ENCODE measurements at places on chromosomes 5 and 9. TPM values are rescaled to one million over a fixed set of nuclear protein-coding genes. Genes with fewer than 3 reads are reported as not detected.

Gene PHF24
- under 0.01 TPM for polyA plus RNA-seq

Gene SPINK6
- not detected for polyA plus RNA-seq

Gene NOL8
- 7.9 TPM for polyA plus RNA-seq

Gene AHRR
- polyA plus RNA-seq: 0.85 TPM

Gene GBGT1
- 9.9 TPM for polyA plus RNA-seq

Gene CORO2A
- 39.6 TPM for polyA plus RNA-seq

Gene TICAM2
- polyA plus RNA-seq: 2.1 TPM

Gene ALDOB
- polyA plus RNA-seq: 9.6 TPM

Gene SH3GL2
- 0.60 TPM for polyA plus RNA-seq

Gene IFNA2
- polyA plus RNA-seq: not detected

Gene AK8
- polyA plus RNA-seq: 0.25 TPM

Gene GCNT4
- polyA plus RNA-seq: 1.1 TPM

Gene BSPRY
- 14.4 TPM for polyA plus RNA-seq

Gene ANKDD1B
- polyA plus RNA-seq: 3.0 TPM

Gene SPATA31D4
- not detected for polyA plus RNA-seq

Gene PCDHA6
- polyA plus RNA-seq: 0.16 TPM

Gene NUDT12
- polyA plus RNA-seq: 7.3 TPM

Gene PCYOX1L
- 7.4 TPM for polyA plus RNA-seq

Gene IGIP
- polyA plus RNA-seq: 3.9 TPM

Gene CRAT
- 49.8 TPM for polyA plus RNA-seq

Gene LCN12
- not detected for polyA plus RNA-seq

Gene GPSM1
- 2.4 TPM for polyA plus RNA-seq

Gene SPINK4
- 121 TPM for polyA plus RNA-seq

Gene INSYN2B
- polyA plus RNA-seq: 0.03 TPM

Gene IDNK
- polyA plus RNA-seq: 22.2 TPM

Gene PRDM9
- not detected for polyA plus RNA-seq

Gene BAG1
- polyA plus RNA-seq: 105 TPM

Gene PPWD1
- 20.2 TPM for polyA plus RNA-seq

Gene FCN2
- not detected for polyA plus RNA-seq

Gene PCDHGA4
- polyA plus RNA-seq: not detected

Gene CYSRT1
- polyA plus RNA-seq: not detected

Gene CCDC192
- not detected for polyA plus RNA-seq

Gene BOD1
- 31.0 TPM for polyA plus RNA-seq

Gene SPINK13
- polyA plus RNA-seq: not detected

Gene CDO1
- polyA plus RNA-seq: not detected

Gene NOTCH1
- polyA plus RNA-seq: 30.8 TPM

Gene LCN10
- 1.8 TPM for polyA plus RNA-seq

Gene CCNO
- not detected for polyA plus RNA-seq

Gene CDC25C
- 5.9 TPM for polyA plus RNA-seq

Gene MAMDC4
- 25.3 TPM for polyA plus RNA-seq

Gene DRD1
- not detected for polyA plus RNA-seq

Gene SLCO6A1
- polyA plus RNA-seq: not detected

Gene CAMLG
- polyA plus RNA-seq: 28.9 TPM

Gene NIPAL4
- polyA plus RNA-seq: 1.3 TPM
